ENCODE measurements at places on chromosomes 6 and 20.
A peak's percentile ranks its signal among the peaks of the same experiment; 100 is the strongest.

DNA sequence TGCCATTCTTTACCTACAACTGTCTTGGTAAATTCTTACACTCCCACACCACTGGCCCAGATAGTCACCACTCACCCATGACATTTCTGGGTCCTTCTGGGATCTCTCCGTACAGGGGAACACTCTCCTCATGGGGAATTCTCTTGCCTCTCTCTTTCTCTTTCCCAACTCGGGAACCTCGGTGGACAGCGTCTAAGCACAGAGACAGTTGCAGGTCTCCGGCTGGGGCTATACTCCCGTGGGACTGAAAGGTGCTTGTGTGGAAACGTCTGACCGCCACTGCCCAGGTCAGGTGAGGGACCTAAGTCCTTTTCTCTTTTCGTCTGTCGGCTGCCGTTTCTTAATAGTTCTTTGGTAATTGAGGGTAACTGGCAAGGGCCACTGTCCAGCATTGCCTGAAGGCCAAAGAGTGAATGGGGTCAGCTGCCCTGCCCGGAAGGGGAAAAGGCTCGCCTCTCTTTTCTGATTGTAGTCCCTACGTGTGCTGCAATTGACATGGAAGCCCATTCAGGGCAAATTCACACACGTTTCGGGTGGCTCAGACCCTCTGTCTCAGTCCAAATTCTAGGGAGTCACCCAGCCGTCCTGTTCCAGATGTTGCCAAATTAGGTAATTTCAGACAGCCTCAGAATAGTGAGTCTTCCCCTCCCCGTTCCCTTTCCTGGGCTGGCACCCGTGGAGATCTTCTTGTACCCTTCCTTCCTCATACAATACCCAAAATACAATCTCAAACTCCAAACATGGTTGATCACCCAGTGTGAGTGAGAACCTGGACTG, 31.2 kb upstream of the RIPK1 start:
- DNase-seq = no peak

DNA sequence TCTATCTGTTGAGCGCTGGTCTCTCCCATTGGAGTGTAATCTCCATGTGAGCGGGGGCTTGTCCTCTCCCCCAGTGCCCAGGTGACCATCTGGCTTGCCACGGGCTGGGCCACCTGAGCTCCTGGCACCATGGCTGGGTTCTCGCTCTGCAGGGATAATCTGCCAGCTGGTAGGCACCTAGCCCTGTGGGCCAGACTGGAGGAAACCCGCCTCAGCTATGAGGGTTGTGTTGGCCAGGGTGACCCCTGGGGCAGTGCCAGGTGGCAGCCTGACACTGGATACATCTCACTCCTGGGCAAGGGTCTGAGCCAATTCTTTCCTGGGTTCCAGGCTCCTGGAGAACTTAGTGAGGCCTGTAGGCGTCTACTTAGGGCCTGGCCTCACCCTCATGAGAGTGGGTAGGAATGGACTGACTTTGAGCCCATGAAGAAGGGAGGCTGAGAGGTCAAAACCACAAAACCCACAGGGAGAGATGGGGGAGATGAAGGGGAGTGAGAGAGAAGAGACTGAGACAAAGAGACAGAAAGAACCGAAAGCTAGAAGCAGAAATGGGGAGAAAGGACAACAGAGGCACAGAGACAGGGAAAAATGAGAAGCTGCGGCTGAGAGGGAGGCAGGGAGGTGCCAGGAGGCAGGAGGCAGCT, 5.8 kb upstream of the SLC52A3 start:
- no peak for DNase-seq

GRCh38 chr6:107511511-107511993, 21.6 kb downstream of the SOBP start:
- no peak for DNase-seq

- DNase-seq = no peak
Measured at GRCh38 chr20:43731469-43731868, 4.7 kb upstream of the GTSF1L start.

GRCh38 chr6:390914-391558, 516 bp upstream of the IRF4 start:
- DNase-seq = no peak

DNA sequence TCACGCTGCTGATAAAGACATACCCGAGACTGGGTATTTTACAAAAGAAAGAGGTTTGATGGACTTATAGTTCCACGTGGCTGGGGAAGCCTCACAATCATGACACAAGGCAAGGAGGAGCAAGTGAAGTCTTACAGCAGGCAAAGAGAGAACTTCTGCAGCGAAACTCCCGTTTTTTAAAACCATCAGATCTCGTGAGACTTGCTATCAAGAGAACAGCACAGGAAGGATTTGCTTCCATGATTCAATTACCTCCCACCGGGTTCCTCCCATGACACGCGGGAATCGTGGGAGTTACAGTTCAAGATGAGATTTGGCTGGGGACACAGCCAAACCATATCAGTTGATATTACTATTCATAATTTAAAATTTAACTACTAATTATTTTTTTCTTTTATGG, 157.3 kb upstream of the ATXN1 start:
- no peak for DNase-seq

DNA sequence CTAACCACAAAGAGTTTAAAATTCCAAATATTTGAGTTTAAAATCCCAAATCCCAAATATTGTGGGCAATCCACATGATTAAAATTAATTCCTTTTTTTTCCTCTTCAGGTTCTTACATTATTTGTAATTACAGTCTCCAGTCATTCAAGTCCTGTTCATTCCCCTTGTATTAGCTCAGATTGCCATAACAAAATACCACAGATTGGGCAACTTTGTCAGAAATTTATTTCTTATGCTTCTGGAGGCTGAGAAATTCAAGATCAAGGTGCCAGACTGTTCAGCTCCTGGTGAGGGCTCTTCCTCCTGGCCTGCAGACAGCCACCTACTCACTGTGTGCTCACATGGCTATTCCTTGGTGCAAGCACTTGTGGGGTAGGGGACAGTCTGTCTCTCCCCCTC, 105.5 kb downstream of the ARMC2 start:
- DNase-seq = no peak

- no peak for DNase-seq
Measured at GRCh38 chr6:96394727-96395126, 126.9 kb upstream of the UFL1 start.

GRCh38 chr6:1312203-1312472, 240 bp downstream of the FOXQ1 start:
- no peak for DNase-seq

- DNase-seq = no peak
Measured at GRCh38 chr20:49729780-49730179, 16.1 kb upstream of the B4GALT5 start.

- DNase-seq = no peak
Measured at GRCh38 chr6:65943051-65943450, 236.0 kb upstream of the EYS start.

GRCh38 chr6:13072686-13073347, 255.5 kb downstream of the TBC1D7 start:
- no peak for DNase-seq

DNA sequence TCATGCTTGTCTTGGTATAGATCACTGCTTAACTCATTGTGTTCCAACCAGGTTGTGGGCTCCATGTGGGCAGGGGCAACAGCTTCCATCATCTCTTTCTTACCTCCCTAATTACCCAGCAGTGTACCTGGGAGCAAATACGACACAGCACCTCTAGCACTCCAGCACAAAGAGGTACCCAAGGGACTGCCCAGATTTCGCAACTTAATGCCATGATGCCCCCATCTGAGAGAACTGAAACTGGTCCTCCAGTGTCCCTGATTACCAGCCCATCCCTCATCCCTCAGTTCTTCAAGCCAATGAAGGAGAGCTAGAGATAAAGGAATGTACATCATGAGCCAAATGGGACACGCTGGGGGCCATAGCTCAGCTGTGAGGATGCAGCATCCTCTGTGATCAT, 41.9 kb upstream of the MDGA1 start:
- no peak for DNase-seq

- no peak for DNase-seq
Measured at GRCh38 chr6:72824833-72825232, 203.0 kb downstream of the KCNQ5 start.

- DNase-seq = no peak
Measured at GRCh38 chr6:30570740-30571074, 535 bp upstream of the ABCF1 start.

DNA sequence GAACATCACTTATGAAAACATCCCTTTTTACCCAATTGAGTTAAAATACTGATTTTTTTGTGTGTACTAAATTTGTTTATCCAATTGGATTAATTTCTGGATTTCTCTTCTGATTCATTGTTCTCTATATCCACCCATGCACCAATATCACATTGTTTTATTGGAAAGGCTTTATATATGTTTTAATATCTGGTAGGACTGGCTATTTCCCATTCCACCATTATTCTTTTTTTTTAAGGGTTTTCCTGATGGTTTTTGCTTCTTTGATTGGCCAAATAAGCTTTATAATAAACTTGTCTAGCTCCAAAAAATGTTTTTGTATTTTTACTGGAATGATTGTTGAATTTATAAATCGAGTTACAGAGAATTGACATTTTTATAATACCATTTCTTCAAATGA, 59.4 kb upstream of the DOK5 start:
- no peak for DNase-seq

- DNase-seq = peak; percentile 15
Measured at GRCh38 chr6:160015778-160016684, 47.1 kb downstream of the IGF2R start.

DNA sequence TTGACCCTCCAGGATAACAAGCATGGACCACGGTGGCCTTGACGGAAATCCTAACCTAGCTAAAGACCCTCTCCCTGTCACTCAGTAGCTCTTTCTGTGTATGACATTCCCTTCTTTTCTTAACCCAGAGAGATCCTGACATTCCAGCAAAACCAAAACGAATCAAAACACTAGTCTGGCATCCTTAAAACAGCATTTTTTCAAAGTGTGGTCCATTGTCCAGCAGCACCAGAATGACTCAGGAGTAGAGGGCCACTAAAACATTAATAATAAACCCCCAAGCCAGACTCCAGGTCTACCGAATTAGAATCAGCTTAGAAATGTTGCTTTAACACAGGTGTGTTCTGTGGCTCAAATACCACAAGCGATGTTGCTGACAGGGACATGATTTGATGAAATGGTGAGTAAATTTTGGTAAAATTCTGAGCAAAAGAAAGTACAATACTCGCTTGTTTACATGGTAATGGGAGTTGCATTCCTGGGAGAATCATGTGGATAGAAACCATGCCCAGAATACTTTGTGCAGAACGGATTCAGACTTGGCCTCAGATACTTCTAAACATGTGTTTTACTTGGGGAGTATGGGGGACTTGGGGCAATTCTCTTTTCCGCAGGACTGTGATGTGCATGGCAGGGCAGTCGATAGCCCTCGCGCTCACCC, 174.2 kb upstream of the KCNG1 start:
- DNase-seq = no peak

GRCh38 chr20:32941155-32941885, 62.9 kb downstream of the SUN5 start:
- DNase-seq = no peak

DNA sequence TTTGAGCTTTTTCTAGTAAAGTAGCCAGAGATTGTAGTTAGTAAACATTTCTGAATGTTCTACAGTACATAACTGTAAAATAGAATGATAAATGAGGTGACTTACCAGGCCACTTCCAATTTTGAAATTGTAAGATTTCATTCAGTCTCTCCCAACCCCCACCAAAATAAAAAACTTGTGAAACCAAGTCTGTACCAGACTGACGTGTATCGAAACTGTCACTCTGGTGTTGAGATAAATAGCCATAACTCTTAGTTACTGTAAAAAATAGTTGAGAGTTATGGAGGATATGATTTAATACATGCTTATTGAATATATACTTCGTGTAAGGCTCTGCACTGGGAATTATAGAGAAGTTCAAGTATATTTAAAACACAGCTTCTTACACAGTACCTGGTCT, 455.7 kb downstream of the PLCB1 start:
- no peak for DNase-seq

DNA sequence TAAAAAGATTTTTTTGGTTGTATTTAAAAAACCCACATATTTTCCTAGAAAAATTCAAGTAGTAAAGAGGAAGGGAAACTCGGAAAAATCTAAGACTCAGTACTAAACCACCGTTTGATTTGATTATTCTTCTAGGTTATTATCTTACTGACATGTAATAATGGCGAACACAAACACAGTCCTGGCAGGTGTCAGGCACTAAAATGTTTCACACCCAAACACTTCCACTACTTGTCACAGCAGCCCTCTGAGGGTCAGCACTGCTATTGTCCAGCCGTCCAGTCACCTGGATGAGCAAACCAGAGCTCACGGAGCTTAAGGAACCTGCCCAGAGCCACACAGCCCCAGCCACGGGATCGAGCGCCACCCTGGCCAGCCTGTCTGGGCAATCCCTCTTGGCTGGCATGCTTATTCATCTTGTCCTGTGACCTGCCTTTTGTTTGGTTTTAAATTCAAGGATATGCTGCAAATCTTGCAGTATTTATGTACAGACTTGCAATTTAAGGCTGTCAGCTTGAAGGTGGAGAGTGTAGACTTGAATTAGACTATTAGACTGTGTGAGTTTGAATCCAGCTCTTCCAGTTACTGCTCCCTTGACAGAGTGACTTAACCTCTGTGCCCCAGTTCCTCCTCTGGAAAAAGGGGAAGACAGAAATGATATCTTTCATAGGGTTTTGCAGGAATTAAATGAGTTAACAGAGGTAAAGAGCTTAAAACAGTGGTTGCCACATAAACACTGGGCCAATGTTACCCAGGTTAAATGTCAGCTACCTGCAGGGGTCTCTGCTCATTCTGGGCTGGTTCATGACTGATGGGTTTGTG, 82.2 kb downstream of the CDYL start:
- DNase-seq = no peak

- no peak for DNase-seq
Measured at GRCh38 chr6:169895000-169895759, 143.8 kb downstream of the ERMARD start.

GRCh38 chr6:154157706-154158105, 118.7 kb downstream of the OPRM1 start:
- no peak for DNase-seq

DNA sequence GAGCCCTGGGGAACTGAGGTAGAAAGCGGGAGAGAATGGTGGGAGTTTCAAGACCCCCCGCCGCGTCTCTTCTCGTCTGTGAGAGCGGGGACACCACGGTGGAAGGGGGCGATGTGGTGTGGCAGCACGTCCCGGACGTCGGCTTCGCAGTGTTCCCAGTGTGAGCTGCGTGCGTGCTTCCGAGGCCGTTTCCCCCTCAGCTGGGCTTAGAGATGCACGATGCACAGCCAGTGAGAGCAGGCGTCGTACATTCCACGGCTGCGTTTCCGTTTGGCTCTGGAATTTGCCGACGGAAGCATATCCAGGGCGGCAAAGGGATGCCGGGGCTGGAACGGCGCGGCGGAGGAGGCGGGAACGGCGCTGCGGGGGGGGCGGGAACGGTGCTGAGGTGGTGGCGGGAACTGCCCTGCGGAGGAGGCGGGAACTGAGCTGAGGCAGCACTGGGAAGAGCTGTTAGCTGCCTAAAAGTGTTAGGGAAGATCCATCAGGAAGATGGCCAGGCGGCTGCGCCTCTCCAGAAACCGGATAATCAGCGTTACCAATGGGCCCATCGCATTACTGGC, 37.7 kb downstream of the KIF25 start:
- DNase-seq = no peak

Measured in activated T-cell treated with anti-CD3 and anti-CD28 coated beads for 1 hour (primary cell).